Esophagus muscularis mucosa (tissue), 4 donors: ENCODE measurements at places on chromosomes 3 and 15. TPM values are rescaled to one million over a fixed set of nuclear protein-coding genes. Genes with fewer than 3 reads are reported as not detected.

ZNF80 gene
- total RNA-seq, result not detected

ITGA11 gene
- total RNA-seq, result 3.3 TPM

ZXDC gene
- 37.0 TPM for total RNA-seq

GNB5 gene
- 50.1 TPM for total RNA-seq

CACNA2D2 gene
- 1.2 TPM for total RNA-seq

SLC28A1 gene
- 0.23 TPM for total RNA-seq

AP3B2 gene
- total RNA-seq, result 1.7 TPM
